T-helper 2 cell treated with Interferon-gamma antibody and Interleukin-4, amounts not matched to agents 100 ng/mL and 5 ng/mL, for 36 hours (primary cell): ENCODE measurements at places on chromosomes 5 and 9. TPM values are rescaled to one million over a fixed set of nuclear protein-coding genes. Genes with fewer than 3 reads are reported as not detected.

Gene TGFBI
- 0.45 TPM in 1 of 2 replicates, not detected in the other for total RNA-seq

Gene POLR3G
- 5.8 and 6.6 TPM in 2 replicates for total RNA-seq

Gene SLC6A3
- 0.39 and 0.41 TPM in 2 replicates for total RNA-seq

Gene TTC16
- 0.27 and 0.32 TPM in 2 replicates for total RNA-seq

Gene CCDC183
- 0.20 and 0.55 TPM in 2 replicates for total RNA-seq

Gene PCDHAC1
- not detected in 2 replicates for total RNA-seq

Gene CFAP90
- total RNA-seq: not detected in 2 replicates

Gene ACOT12
- total RNA-seq: not detected in 2 replicates

Gene NDST1
- 0.36 and 0.41 TPM in 2 replicates for total RNA-seq

Gene OSTF1
- 116 and 120 TPM in 2 replicates for total RNA-seq

Gene GZMA
- total RNA-seq: 738 and 757 TPM in 2 replicates

Gene CTSV
- total RNA-seq: 0.27 and 0.36 TPM in 2 replicates

Gene GARIN3
- total RNA-seq: not detected in 2 replicates

Gene TAL2
- not detected in 2 replicates for total RNA-seq

Gene CDX1
- total RNA-seq: not detected in 2 replicates

Gene MEIKIN
- not detected in 2 replicates for total RNA-seq

Gene TNFSF8
- total RNA-seq: 48.5 and 51.1 TPM in 2 replicates

Gene NAIP
- total RNA-seq: 13.1 and 14.0 TPM in 2 replicates

Gene CER1
- not detected in 2 replicates for total RNA-seq

Gene PCDH1
- total RNA-seq: not detected in 2 replicates

Gene GFPT2
- not detected in 2 replicates for total RNA-seq

Gene DRD1
- not detected in 2 replicates for total RNA-seq

Gene NUTM2G
- not detected in 2 replicates for total RNA-seq

Gene C9
- total RNA-seq: not detected in 2 replicates

Gene STKLD1
- total RNA-seq: 0.59 and 1.1 TPM in 2 replicates

Gene PKN3
- total RNA-seq: 12.9 and 13.8 TPM in 2 replicates

Gene BTNL3
- not detected in 2 replicates for total RNA-seq

Gene FAM221B
- not detected in 2 replicates for total RNA-seq

Gene GAS1
- total RNA-seq: 0.30 and 0.39 TPM in 2 replicates

Gene MED7
- total RNA-seq: 12.6 and 13.8 TPM in 2 replicates

Gene IL7R
- total RNA-seq: 128 and 132 TPM in 2 replicates

Gene PDE6A
- total RNA-seq: not detected in 2 replicates

Gene GABBR2
- total RNA-seq: not detected in 2 replicates

Gene SLC6A19
- total RNA-seq: not detected in 2 replicates

Gene SPOCK1
- total RNA-seq: 0.16 and 0.91 TPM in 2 replicates

Gene FASTKD3
- 13.0 and 16.9 TPM in 2 replicates for total RNA-seq

Gene CBY3
- total RNA-seq: 0.32 and 0.57 TPM in 2 replicates

Gene C5orf46
- not detected in 2 replicates for total RNA-seq

Gene PROB1
- 5.5 and 6.0 TPM in 2 replicates for total RNA-seq

Gene RNF183
- 0.45 TPM in 1 of 2 replicates, not detected in the other for total RNA-seq

Gene SUSD3
- total RNA-seq: 58.8 and 59.9 TPM in 2 replicates

Gene IL13
- total RNA-seq: 32.6 and 39.1 TPM in 2 replicates

Gene LCP2
- total RNA-seq: 380 and 381 TPM in 2 replicates

Gene SAXO1
- total RNA-seq: not detected in 2 replicates

Gene CCNO
- not detected in 2 replicates for total RNA-seq

Gene MAN1B1
- total RNA-seq: 48.7 and 55.1 TPM in 2 replicates

Gene FOXD4L6
- not detected in 2 replicates for total RNA-seq

Gene SMIM32
- not detected in 2 replicates for total RNA-seq

Gene P4HA2
- total RNA-seq: 14.6 and 16.8 TPM in 2 replicates

Gene PCDHGC3
- total RNA-seq: 0.07 and 0.18 TPM in 2 replicates

Gene SOX30
- 0.11 and 0.16 TPM in 2 replicates for total RNA-seq

Gene SV2C
- total RNA-seq: 0.02 TPM in 2 replicates

Gene TMC1
- not detected in 2 replicates for total RNA-seq

Gene LURAP1L
- total RNA-seq: not detected in 2 replicates

Gene IFNA2
- total RNA-seq: not detected in 2 replicates
